ENCODE measurements at places on chromosomes 4 and X.
A peak's percentile ranks its signal among the peaks of the same experiment; 100 is the strongest.

GRCh38 chr4:55398461-55398860 lies 2.7 kb downstream of the TMEM165 start:
- no peak for DNase-seq

DNA sequence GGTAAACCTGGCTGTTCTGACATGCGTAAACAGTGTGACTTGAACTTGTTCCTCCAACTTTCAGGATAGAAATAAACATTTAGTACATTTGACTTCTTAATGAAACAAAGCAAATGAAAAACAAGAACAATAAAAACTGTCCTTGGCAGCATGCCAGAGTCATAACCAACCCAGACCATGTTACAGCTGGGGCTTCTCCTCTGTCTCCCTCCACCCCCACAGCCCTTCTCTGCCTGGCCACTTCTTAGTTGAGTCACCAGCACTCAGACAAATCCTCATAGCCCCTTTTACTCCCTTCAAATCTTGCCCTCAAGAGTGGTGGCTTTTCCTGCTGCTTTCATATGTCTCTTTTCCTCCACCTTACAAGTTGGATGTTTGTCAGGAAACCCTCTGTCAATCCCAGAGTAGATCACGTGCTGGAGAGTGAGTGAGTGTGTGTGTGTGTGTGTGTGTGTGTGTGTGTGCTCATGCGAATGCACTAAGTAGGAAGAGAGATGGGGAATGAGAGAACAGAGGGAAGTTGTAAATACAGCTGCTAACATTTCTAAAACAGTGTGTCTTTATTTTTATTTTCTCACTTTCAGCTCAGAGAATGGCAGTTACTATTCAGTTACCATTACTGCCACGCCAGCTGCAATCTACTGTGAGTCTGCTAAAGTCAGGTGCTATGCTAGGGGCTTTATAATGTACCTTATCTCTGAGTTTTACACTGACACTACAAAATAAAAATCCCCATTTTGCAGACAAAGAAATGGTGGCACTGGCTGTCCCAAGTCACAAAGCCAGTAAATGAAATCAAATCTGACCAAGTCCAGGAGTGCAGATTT lies 15.0 kb downstream of the SCARB2 start:
- DNase-seq, result no peak

DNA sequence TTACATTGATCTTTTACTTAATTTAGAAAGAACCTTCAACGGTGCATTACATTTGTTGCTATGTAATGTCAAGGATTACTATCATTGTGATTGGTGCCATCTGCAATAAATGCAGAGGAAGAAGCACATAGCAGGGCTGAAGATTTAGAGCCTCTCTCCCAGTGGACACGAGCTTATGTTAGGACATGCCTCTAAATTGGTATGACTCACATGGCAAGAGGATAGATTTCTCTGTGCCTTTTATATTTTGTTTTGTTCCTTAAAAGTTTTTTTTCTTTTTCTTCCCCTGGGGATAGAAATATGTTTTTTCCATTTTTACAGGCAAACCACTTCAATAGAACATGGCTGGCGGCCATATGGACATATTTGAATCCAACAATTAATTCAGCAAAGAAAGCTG lies 205.0 kb upstream of the HAND2 start:
- no peak for DNase-seq

DNA sequence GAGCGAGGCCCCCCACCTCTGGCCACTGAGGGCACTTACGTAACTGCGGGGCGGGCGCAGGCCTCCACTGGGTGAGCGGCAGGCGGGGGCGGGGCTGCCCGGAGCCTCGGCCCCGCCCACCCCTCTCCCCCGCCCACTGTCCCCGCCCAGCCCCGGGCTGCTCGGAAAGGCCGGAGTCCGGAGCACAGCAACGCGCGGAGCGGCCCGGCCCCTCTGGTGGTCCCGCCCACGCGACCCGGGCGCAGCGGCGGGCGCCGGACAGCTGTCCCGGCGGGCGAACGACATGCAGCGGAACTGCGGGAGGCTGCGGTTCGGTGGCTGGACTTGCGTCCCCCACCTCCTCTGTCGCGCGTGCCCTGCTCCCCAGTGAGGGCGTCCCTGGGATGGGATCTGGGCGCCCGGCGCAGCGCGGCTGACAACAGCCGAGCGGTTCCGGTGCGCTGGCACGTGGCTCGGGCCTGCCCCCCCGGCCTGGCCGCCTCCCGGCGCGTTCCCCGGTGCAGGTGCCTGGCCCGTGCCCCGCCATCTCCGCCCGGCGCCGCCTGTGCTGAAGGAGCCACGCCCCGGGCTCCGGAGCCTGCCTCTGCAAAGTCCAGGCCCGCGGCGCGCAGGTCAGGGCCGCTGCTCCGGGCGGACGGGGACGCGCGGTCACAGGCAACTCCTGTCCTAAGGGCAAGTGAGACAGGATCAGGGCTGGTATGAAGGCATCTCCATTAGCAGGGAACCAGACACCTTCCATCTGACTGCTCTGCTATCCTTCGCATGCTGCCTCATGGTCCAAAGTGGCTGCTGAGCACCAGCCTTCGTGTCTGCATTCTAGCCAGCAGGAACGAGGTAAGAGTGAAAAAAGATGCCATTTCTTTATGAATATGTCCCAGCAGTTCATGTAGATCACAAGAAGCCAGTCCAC lies 21.8 kb upstream of the JAKMIP1 start:
- no peak for DNase-seq

DNA sequence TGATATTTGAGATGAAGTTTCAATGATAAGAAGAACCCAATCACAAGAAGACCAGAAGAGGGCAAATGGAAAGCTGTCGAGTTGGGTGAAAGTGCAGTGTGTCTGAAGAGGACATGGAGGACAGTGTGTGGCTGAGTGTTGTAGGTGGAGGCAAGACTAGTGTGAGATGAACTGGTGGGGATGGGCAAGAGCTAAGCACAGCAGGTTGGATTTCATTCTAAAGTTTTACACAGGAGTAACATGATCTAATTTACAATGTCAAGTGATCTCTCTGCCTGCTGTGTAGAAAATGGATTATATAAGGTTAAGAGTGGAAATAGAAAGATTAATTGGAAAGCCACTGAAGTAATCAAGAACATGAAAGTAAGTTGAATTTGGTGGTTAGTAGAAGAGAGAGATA lies 208.6 kb upstream of the ETNPPL start:
- no peak for DNase-seq

DNA sequence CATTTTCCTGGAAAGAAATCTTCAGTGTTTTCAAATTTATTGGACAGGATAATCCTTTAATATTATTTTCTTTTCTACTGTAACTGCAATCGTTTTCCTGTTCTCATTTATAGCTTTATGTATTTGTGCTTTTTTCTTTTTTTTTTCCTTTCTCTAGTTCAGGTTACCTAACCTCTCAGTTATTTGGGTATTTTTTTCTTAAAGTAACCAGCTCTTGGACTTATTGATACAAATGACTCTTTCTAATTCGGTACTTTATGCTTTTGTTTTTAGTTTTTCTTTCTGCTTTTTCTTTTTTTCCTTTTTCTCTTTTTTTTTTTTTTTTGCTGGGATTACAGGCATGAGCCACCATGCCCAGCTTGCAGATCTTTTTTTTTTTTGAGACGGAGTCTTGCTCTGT lies 25.2 kb downstream of the WWC2 start:
- DNase-seq, result no peak

- no peak for DNase-seq
Measured at GRCh38 chr4:119589165-119589564, 39.4 kb downstream of the PDE5A start.

DNA sequence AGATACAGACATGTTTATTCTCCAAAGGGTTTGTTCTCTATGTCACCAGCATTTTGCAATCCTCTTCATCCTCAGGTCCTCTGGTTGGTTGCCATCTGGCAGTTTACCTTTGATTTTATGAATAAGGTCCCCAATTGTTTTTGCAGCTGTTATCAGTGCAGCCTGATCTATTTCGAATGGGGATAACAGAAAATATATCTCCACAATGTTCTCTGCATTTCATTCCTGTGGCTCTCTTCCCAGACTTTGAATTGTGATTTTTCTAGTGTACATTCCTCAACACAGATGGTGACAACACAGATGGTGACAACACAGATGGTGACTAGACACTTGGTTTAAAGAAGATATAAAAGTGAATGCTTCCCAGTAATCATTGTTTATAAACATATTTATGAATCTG lies 74.1 kb downstream of the FBXO8 start:
- no peak for DNase-seq

GRCh38 chr4:8347660-8348059 lies 78.1 kb downstream of the HTRA3 start:
- DNase-seq, result no peak

DNA sequence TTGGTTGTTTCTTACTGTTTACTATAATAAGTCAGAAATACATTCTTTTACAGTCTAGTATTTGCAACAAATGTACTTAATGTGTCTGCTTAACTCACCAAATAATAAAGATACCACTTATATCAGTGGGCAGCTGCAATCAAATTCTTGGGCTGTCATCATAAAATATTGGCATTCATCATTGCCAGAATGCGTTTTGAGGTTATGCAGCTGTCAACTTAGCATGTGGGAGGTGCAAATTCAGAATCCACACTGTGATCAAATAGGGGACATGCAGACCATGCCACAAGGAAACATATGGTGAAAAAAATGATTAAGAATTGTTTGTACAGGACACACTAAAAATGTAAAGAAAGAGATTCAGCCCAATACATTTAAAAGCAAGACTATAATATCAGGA lies 86.5 kb downstream of the HCCS start:
- no peak for DNase-seq

DNA sequence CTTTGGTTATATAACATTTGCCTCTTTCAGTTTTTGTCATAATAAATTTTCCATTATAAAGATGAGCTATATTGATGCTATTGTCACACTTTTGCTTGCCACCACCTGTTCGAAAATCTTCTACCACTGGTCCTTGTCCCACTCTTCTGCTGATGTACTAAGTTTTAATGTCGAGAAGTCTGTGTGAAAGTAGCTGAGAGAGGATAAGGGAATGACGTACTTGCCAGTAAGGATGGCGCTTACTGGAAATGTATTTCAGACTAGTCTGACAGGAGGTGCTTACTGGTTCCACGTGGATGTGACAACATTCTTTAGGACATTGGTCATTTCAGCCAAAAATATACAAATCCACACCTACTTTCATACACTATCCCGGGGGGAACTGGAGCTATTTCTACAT lies 132.7 kb upstream of the NR3C2 start:
- DNase-seq, result no peak

- DNase-seq, result peak; percentile 75
Measured at GRCh38 chr4:17511950-17512795, at the start of gene QDPR. Gene QDPR (minus strand): TSS chr4:17512090. CDS start chr4:17512054, 36 bp downstream.

GRCh38 chr4:76434901-76435527 lies at the start of gene SHROOM3:
Gene SHROOM3 (plus strand): TSS chr4:76435229. CDS start chr4:76436053, 824 bp downstream.
- DNase-seq, result no peak

All from CD8-positive, alpha-beta memory T cell (primary cell).